AG04450 (cell line): ENCODE measurements at places on chromosomes 11 and 22. TPM values are rescaled to one million over a fixed set of nuclear protein-coding genes. Genes with fewer than 3 reads are reported as not detected.

The PANX2 gene
- 0.93 and 1.1 TPM in 2 replicates for polyA plus RNA-seq

The TSKU gene
- polyA plus RNA-seq = 28.8 and 36.5 TPM in 2 replicates

The MUC5AC gene
- polyA plus RNA-seq = under 0.01 and 0.01 TPM in 2 replicates

The METTL15 gene
- polyA plus RNA-seq = 11.1 and 15.2 TPM in 2 replicates

The SCGB2A2 gene
- not detected in 2 replicates for polyA plus RNA-seq

The VSTM5 gene
- polyA plus RNA-seq = 0.55 and 0.57 TPM in 2 replicates
